ENCODE measurements at places on chromosomes 7 and 10.

DNA sequence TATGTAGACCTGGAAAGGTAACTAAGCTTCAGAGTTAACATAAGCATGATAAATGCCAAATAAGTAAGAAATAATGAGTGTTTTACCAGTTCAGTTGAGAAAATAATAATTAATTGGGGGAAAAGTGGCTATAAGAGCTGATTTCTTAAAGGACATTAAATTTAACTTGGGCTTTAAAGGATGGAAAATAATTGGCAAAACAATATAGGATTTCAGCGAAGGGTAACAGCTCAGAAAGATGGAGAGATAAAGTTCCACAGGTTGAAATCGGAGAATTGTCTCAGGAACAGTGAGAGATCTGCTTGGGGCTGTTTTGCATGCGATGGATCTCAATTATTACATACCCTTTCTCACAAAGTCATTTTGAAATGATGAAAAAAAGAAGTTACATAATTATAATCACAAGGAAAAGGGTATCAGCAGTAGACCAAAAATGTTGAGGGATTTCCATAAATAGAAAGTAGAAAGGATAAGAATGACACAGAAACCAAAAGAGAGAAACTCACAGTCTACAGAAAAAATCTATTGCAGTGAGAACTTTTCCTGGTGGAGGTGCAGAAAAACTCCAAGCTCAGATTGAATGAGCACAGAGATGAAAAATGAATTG is 40.1 kb upstream of the ITGB8 start:
- no peak for DNase-seq

GRCh38 chr7:100880645-100881044 is 5.7 kb downstream of the SRRT start:
- no peak for DNase-seq

DNA sequence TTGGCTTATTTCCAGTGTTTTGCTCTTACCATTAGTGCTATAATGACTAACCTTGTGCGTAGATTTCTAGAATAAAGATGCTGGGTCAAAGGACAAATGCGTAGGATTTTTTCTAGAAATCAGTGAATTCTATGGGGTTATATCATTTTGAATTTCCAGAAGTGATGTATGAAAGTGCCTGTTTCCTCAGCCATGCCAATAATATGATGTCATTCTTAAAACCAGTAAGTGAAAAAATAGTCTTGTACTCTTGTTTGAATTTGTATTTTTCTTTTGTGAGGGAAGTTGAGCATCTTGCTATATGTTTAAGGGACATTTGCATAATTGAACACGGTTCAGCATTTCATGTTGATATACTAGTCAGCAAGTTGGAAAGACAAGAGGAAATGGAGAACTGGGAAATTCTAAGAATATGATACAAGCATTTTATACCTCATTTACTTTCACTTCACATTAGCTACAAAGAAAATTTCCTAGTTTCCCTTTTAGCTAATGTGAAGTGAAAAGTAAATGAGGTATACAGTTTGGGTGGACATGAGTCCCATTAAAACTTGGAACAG is 3.8 kb upstream of the DNAH11 start:
- DNase-seq: no peak

DNA sequence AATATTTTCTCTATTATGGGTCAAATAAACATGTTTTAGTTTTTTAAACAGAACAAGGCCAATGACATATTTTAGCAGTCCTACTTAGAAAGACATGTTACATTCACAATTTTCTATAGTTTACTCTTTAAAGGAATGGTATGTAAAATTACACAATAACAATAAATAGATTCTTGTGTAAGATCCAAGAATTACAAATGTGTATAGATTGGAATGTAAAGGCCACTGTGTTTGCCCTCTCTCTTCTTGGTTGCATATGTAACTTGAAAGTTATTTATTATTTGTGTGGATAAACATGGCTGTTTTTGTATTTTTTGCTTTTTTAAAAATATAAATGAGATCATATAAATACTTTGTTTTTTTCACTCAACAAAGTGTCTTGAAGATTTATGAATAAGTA is 979.3 kb upstream of the CELF2 start:
- no peak for DNase-seq

DNA sequence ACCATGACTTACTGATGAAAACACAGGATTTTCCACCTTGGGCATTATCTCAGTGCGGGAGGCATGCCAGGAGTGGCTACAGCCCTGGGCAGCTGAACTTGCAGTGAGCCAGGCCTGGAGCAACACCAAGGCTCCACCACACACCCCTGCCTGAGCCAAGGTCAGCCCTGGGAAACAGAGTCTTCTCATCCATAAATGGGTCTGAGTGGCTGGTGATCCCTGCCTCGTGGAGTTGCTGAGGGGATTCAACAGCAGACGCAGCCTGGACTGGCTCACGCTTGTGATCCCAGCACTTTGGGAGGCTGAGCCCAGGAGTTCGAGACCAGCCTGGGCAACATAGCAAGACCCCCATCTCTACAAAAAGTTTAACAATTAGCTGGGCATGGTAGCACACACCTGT is 32.2 kb downstream of the SPOCK2 start:
- no peak for DNase-seq

- no peak for DNase-seq
Observed at GRCh38 chr7:111796671-111797070, 234.4 kb upstream of the IMMP2L start.

- DNase-seq: no peak
Observed at GRCh38 chr7:156754201-156754600, 113.6 kb downstream of the RNF32 start.

DNA sequence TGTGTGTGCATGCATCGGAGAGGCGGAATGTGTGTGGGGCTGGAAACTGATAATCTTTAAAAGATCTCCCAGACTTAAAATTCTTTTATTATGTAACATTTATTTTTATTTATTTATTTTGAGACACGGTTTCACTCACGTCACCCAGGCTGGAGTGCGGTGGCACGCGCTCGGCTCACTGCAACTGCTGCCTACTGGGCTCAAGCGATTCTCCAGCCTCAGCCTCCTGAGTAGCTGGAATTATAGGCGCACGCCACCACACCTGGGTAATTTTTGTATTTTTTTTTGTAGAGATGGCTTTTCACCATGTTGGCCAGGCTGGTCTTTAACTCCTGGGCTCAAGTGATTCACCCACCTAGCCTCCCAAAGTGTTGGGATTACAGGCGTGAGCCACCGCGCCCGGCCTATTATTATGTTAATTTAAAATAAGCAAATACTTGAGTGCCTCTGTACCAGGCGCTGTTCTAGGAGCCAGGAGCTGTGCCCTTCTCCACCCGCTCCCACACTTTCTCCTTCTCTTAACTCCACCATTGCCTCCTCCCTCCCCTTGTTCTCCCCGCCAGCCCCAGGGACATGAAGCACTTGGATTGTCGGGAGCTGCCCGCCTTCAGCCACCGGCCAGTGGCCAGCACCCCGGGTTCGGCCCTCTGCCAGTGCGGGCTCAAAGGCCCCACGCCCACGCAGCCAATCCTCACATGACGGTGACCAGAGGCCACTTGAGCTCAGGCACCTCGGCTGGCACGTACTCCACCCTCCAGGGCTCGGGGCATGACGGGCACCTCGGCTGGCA is 163.6 kb downstream of the DNAJB6 start:
- DNase-seq: no peak

GRCh38 chr7:12715372-12716133 is 28.1 kb downstream of the ARL4A start:
- no peak for DNase-seq

DNA sequence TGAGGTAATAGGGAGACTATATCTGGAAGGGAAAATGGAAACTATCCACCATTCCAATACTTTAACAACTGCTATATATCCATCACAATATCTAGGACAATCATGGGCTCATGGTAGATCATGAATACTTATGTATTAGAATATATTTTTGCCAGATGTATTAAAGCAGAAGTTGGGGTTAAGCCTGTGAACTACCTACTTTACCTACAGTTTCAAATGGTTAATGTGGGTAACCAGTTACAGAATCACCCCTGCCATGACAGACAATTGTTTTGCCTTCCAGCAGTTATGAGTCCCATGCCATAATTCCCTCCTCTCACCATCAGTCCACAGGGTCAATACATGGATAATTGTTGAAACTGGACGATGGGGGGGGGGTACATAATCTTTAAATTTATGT is 29.9 kb upstream of the RAPGEF5 start:
- no peak for DNase-seq

DNA sequence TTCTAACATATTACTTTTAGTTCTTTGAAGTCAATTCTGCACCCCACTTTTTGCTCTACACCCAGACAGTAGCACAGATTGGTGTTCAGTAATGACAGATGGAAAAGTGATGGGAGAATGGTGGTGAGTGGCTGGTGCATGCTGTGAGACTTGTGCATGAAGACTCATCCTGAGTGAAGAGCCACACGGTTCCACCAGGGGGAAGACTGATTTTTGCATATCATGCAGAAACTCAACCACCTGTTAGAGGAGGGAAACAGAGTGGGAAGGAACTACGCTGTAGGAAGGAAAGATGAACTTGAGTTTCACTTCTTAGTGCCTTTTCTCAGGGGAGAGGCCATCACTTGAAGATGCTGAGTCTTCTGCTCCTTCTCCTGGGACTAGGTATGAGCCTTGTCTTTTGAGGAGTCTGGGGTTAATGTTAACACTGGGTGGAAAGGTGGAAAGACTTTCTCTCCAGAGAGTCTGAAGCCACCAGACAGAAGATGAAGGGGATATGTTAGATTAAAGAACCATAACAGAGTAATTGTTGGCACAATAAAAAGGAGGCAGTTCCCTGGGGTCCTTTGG is 9.3 kb upstream of the PRSS1 start:
- DNase-seq: no peak

- no peak for DNase-seq
Observed at GRCh38 chr7:157526005-157526912, 189.5 kb downstream of the DNAJB6 start.

- no peak for DNase-seq
Observed at GRCh38 chr10:114266521-114266920, 27.5 kb downstream of the VWA2 start.

GRCh38 chr10:92387289-92387940 is 96.4 kb downstream of the MARCHF5 start:
- no peak for DNase-seq

- no peak for DNase-seq
Observed at GRCh38 chr7:71784180-71784579, 628.0 kb downstream of the CALN1 start.

DNA sequence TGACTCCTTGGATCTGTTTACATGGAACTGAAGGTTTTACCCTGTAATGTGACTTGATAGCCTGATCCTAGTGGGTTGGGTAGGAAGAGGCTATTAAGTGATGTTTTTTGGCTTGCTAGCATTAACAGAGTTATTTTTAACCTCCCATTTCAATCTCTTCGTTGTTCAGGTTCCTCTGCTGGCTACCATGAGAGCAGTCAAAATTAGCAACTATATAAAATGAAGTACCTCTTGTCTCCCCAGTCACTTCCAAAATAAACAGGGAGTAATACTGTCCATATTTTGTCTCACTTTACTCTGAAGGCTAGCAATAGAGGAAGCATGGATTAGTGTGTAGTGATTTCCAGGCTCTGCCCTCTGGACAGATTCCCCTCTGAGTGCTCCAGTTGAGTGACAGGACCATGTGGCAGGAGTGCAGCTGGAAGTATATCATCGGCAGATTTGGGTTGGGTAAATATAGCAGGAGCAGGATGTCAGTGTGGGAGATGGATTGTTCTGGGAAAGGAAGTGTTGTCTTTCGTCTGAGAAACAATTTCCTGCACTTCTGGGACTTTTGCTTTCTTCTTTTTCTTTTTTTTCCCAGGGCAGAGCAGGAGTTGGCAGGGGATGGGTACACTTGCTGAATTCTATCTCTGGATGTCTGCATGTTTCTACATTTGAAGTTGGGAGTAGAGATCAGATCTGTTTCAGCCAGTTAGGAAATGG is 35.2 kb downstream of the GBF1 start:
- DNase-seq: no peak

DNA sequence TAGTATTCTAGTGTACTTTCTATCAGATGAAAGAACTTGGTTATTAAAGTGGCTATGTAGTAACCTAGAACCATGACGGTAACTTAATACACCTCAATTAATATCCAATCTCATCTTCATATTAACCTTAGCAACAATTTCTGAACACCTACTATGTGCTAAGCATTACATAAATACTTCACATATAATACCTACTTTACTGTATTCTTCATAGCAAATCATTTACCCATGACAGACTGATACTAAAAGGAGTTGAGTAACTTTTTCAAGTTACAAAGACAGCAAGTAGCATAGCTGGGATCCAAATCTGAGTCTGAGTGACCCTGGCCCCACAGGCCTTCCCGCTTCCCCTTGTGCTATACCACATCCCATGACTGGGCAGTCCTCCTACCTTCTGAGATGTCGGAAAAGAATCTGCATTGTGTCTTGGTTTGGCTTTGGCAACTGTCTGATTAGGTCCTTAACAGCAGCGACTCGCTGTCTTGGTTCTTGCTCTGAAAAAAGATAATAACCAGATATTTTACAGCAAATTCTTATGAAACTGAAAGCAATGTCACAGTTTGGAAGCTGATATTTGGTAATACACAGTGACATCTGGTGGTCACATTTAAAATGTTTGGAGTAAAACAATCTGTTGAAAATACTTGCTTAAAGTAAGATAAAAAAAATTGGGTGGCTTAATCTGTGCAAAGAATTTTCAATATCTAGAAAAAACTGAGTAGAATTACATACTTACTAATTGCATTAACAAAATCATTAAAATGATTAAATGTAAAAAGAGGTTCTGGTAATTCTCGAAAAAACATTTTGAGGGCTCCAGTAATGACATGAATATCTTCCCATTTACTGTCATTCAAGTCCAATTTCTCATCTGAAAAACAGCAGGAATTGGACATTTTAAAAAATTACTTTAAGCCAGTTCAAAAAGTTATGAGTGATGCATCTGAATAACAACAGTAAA is 120.1 kb downstream of the ARHGAP12 start:
- peak; percentile 0 for DNase-seq

- DNase-seq: no peak
Observed at GRCh38 chr7:102044984-102045673, 227.7 kb downstream of the CUX1 start.

GRCh38 chr7:17822547-17823173 is 117.6 kb downstream of the SNX13 start:
- no peak for DNase-seq

GRCh38 chr7:77879272-77879671 is 80.7 kb downstream of the PHTF2 start:
- DNase-seq: no peak

DNA sequence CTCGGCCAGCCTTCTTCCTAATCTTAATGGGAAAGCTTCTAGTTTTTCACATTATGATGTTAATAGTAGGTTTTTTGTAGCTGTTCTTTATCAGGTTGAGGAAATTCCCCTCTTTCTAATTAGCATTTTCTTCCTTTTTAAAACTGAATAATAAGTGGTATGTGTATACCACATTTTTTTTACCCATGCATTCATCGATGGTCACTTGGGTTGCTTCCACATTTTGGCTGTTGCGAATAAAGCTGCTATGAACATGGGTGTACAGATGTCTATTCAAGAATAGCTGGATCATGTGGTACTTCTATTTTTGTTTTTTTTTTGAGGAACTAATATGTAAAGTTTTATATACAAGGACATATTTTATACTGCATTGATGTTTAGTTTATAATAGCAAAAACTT is 44.3 kb downstream of the NRF1 start:
- DNase-seq: no peak

- no peak for DNase-seq
Observed at GRCh38 chr10:44334621-44335184, 50.2 kb downstream of the CXCL12 start.

- DNase-seq: no peak
Observed at GRCh38 chr10:69344591-69345252, 66.4 kb downstream of the HK1 start.
